Left colon (tissue), 2 donors: ENCODE measurements at places on chromosomes 11 and 22.

DNA sequence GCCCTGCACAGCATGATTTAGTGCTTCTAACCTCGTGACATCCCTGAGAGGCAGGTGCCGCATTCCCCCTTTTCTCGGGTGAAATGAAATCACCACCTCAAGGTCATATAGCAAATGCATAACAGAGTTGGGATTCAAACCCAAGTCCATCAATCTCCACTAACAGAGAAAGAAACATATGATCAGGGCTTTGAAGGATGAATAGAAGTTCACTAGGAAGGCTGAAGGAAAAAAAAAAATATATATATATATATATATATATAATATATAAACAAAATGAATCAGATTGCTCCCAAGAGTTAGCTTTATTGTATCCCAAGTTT is 12.1 kb upstream of the ARHGEF17 start:
- no peak for DNase-seq

- DNase-seq: no peak
Observed at GRCh38 chr11:123351375-123351774, 78.7 kb upstream of the GRAMD1B start.

DNA sequence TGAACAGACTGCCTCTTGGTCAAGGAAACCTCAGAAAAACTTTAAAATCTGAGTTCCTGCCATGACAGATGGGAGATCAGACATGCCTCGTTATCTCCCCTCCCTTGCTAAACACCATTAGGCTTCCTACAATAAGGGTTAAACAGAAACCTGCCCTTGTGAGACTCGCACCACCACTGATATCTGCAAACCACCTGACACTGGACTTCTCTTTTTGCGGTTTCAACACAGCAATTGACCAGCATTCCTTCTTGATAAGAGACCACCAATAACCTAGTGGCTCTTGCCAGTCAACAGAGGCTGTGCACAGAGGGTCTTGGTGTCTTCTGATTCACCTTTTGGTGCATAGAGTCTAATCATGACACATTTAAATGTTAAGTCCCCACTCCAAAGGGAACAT is 4.4 kb downstream of the OR5M8 start:
- no peak for DNase-seq

- DNase-seq: peak; percentile 74
Observed at GRCh38 chr22:42621505-42622002, 6.9 kb upstream of the POLDIP3 start.

DNA sequence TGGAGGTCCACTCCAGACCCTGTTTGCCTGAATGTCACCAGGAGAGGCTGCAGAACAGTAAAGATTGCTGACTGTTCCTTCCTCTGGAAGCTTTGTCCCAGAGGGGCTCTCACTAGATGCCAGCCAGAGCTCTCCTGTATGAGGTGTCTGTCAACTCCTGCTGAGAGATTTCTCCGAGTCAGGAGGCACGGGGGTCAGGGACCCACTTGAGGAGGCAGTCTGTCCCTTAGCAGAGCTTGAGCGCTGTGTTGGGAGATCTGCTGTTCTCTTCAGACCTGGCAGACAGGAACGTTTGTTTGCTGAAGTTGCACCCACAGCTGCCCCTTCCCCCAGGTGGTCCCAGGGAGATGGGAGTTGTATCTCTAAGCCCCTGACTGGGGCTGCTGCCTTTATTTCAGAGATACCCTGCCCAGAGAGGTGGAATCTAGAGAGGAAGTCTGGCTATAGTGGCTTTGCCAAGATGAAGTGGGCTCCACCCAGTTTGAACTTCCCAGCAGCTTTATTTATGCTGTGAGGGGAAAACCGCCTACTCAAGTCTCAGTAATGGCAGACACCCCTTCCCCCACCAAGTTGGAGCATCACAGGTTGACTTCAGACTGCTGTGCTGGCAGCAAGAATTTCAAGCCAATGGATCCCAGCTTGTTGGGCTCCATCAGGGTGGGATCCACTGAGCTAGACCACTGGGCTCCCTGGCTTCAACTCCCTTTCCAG is 99.4 kb downstream of the PDE3B start:
- no peak for DNase-seq

DNA sequence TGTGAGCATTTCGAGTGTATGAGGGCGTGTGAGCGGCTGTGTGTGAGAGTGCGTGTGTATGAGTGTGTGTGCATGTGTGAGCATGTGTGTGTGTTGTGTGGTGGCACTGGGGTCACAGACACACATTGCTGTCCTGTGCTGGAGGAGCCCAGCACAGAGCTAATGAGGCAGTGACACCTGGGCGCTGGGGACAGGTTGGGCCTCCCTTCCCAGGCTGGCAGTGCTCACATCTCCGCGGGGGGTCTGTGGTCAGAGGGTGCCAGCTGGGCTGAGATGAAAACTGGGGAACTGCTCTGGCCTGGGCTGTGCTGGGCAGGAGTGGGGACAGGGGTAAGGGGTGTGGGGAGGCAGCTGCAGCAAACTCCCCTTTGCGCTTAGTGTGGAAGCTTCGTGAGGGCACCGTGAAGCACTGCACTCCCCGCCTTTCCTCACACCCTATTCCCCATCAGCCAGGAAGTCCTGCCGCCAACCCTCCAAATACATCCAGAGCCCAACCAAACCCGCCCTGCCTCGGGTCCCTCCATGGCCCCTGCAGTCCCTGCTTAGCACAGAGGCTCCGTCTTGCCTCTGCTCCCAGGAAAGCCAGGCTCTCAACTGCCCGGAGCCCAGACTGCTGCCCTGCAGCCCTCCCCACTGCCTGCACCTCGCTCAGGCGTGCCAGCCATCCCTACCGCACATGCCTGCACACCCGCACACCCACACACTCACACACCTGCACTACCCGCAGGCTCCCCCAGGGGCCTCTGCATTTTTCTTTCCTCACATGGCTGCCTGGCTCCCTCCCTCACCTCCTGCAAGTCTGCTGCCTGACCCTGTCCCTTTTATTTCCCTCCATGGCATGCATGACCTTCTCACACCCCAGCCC is 62.0 kb upstream of the THY1 start:
- no peak for DNase-seq

GRCh38 chr22:49140911-49141665 is 686.6 kb downstream of the BRD1 start:
- DNase-seq: no peak
